ENCODE measurements at places on chromosomes 11 and 22. TPM values are rescaled to one million over a fixed set of nuclear protein-coding genes. Genes with fewer than 3 reads are reported as not detected.

OR8I2 gene
- not detected for total RNA-seq

THY1 gene
- not detected for total RNA-seq

DNA sequence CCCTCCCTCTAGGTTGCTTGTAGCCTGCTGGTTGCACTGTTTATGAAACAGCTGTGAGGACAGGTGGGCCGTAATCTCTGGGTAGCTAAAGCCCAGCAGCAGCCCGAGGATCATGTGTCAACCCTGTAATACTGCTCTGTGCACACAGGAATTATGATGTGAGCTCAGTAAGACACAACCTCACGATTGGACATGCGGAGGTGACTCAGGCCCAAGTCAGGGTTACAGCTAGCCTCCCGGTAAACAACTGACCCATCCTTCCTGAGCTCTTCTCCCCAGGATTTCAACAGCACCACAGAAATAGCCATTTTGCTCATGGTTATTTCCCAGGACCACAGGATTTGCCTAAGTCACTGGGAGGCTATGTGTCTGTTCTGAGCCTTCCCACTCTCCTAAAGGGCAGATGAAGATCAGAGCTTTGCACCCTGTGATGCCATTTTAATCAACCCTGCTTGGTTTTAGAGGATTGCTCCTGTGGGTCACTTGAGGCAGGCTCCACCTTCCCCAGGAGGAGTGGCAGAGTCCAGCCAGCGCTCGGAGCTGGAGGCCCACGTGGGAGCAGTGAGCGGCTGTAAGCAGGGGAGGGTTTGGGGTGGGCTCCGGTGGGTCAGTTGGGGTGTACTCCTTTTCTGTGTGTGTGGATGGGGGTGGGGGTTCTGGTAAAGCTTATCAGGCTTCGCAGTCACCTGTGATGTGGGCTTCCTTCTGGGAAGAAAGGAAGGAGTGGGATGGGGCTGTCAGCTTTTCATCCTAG is at the start of gene AMPD3:
TSS of gene AMPD3 (plus strand) at position 387 of the 754 bp plus-strand sequence. CDS start 6,256 bp downstream, outside the sequence.
- no peaks in the 10 kb centered on the region for H3K36me3 ChIP-seq
- peak within 1 kb of the TSS; percentile 89 for H3K27ac ChIP-seq
- H3K27me3 ChIP-seq: no peaks in the 10 kb centered on the region
- no peak for DNase-seq
- H3K4me1 ChIP-seq: peaks cover 73% of the 10 kb centered on the region

DNA sequence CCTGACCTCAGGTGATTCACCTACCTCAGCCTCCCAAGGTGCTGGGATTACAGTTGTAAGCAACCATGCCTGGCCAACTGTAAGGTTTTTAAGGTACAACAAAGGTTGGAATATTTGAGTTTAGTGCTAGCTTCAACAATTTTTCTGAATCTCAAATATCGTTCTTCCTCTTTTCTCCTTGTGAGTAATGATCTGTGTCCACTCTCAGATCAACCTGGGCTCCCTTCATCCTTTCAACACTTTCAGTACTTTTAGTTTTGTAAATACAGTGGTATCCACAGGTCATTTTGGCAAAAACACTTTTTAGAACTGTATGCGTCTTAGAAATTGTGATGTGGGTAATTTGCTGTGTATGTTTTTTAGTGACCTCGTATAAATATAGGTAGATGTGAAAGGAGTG is 7.9 kb downstream of the PACS1 start:
- H3K27me3 ChIP-seq: no peaks in the 10 kb centered on the region
- DNase-seq: no peak
- H3K4me1 ChIP-seq: peaks cover 78% of the 10 kb centered on the region
- peak overlapping the region; percentile 20 for H3K27ac ChIP-seq

DNA sequence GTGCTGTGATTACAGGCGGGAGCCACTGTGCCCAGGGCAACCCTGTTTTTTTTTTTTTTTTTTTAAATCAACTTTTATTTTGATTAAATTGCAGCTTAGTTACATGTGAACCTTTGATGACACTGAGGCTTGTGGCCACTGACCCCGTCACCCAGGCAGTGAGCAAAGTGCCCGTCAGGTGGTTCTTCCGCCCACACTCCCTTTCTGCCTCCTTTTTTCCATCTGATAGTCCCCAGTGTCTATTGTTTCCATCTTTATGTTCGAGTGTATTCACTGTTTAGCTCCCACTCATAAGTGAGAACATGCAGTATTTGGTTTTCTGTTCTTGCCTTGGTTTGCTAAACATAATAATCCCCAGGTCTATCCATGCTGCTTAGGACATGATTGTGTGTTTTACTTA is 110.9 kb upstream of the GRK3 start:
- no peaks in the 10 kb centered on the region for H3K27me3 ChIP-seq
- peaks cover 19% of the 10 kb centered on the region for H3K4me1 ChIP-seq
- no peak overlapping the region for H3K27ac ChIP-seq
- peaks cover 19% of the 10 kb centered on the region for H3K36me3 ChIP-seq
- no peak for DNase-seq
- H3K4me3 ChIP-seq: no peak overlapping the region

GRCh38 chr11:96207459-96208449 is 135.2 kb downstream of the MAML2 start:
- peak; percentile 84 for DNase-seq
- no peaks in the 10 kb centered on the region for H3K36me3 ChIP-seq
- H3K27ac ChIP-seq: peak overlapping the region; percentile 62

DNA sequence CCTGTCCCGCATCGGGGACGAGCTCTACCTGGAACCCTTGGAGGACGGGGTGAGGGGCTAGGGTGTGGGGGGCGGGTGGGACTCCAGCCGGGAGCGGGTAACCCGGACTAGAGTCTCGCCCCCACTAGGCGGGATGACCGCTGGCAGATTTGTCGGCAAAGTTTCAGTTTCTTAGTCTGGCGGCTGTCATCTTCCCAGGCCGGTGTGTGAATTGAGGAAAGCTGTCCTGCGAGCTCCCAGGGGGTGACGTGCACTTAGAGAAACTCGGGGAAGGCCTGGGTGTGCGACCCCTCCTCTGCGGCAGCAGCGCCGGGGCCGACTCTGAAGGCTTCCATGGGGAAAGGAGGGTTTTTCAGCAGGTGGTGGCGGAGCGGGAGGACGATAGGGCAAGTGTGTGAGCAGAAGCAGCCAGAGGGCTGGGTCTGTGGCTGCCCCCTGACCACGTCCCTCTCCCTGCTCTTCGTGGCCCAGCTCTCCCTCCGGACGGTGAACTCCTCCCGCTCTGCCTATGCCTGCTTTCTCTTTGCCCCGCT is 463 bp downstream of the RAD9A start:
- DNase-seq: no peak
- H3K27ac ChIP-seq: peak overlapping the region; percentile 77
- H3K27me3 ChIP-seq: no peaks in the 10 kb centered on the region
- H3K36me3 ChIP-seq: peaks cover 24% of the 10 kb centered on the region

DNA sequence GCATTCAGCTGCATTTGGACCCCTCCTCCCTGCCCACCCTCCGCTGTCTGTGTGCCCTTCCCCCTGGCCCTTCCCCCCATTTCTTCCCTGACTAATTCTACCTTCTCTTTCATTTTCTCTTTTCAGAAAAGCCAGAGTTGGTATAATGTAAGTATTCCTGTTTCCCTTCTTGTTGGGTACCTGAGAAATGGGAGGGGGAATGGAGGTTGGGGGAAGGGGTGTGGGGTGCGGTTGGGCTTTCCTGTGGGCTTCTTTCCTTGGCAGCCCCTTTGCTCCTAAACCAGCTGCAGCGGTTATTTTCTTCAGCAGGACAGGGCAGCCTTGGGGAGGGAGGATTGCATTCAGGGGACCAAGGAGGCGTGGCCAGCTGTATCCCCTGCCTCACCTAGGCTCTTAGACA is 70.2 kb downstream of the SCN3B start:
- no peak for DNase-seq
- no peaks in the 10 kb centered on the region for H3K27me3 ChIP-seq
- H3K4me3 ChIP-seq: no peak overlapping the region
- H3K4me1 ChIP-seq: peaks cover 9% of the 10 kb centered on the region
- no peak overlapping the region for H3K27ac ChIP-seq

Data from CD4-positive, alpha-beta T cell (primary cell).